ENCODE measurements at places on chromosomes 13 and 19.

DNA sequence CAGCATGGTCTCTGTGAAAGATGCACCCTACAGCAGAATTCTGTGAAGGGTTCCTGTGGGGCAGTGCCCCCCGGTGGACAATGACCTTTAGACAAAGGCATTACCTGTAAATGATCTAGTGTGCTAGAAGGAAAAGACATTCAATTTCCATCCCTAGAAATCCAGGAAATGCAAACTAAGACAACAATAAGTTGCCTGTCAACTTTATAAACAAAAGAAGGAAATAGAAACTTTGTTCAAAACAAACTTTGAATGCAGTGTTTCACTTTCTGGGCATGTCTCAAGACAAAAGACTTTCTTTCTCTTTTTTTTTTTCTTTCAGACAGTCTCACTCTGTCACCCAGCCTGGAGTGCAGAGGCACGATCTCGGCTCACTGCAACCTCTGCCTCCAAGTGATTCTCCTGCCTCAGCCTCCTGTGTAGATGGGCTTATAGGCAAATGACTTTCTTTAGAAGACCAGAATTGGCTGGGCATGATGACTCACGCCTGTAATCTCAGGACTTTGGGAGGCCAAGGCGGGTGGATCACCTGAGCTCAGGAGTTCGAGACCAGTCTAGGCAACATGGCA, 15.5 kb downstream of the TEX101 start:
- DNase-seq: no peak

GRCh38 chr13:20826843-20827560, 53.2 kb upstream of the EEF1AKMT1 start:
- no peak for DNase-seq

- DNase-seq: no peak
Measured at GRCh38 chr19:29311191-29311790, 98.3 kb upstream of the UQCRFS1 start.

GRCh38 chr13:51714663-51715168, 89.2 kb downstream of the DHRS12 start:
- no peak for DNase-seq

GRCh38 chr13:19601749-19602725, 31.4 kb upstream of the MPHOSPH8 start:
- DNase-seq: peak; percentile 16

DNA sequence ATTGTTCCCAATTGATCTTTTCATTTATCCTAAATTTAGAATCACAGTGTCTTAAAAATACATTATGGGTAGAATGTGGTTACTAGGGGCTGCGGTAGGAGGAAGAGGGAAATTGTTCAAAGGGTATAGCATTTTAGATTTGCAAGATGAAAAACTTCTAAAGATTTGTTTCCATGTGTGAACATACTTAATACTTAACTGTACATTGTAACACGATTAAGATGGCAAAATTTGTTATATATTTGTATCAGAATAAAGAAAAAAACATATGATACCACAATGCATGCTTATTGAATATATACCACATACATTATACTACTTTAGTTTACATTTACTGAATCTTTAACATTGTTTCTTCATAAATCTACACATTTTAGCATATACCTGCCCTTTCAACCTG, 677.3 kb upstream of the PCDH20 start:
- no peak for DNase-seq

GRCh38 chr19:38715555-38715954, 28.7 kb downstream of the CAPN12 start:
- no peak for DNase-seq

DNA sequence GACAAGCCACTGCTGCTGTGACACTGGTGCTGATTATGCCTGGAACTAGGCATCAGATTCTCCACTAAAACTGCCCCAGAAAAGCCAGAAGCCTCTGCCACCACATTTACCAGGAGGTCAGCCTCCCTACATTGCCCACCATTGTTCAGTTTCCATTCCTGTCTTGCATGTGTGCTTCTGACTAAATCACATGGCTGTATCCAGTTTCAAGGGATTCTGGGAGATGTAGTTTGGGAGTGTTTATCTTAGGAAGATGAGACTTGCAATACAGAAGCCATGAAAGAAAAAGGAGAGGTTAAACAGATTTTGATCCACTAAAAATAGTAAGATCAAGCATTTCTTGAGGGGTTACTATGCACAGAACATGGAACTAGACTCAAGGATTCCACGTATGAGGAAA, 40.7 kb upstream of the SERPINE3 start:
- no peak for DNase-seq

- peak; percentile 65 for DNase-seq
Measured at GRCh38 chr19:47428177-47428894, 9.0 kb upstream of the MEIS3 start.

- no peak for DNase-seq
Measured at GRCh38 chr13:67469623-67470022, 239.5 kb upstream of the PCDH9 start.

DNA sequence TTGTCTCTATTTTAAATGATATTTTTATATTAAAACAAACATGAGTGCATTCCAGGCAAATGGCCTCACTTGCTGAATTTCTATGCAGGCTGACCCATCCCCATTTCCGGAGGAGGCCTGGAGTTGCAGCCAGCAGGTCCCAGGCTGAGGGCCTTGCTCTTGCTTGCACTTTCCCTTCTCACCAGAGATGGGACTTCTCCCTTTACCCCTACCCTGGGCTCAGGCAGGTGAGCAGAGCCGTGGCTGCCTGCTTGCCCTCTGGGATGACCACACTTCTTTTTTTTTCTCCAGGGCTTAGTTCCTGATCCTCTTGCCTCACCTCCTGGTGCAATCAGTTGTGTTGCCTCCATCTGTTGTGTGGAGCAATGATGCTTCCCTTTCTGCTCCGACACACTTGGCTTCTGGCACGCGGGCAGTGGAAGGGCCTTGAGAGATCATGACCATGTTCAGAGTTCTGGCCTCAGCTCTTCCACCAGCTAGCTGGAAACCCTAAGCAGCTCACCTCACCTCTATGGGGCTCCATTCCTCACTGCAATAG, 11.1 kb upstream of the OLFM4 start:
- DNase-seq: no peak

- no peak for DNase-seq
Measured at GRCh38 chr13:30429235-30429634, 6.9 kb downstream of the UBE2L5 start.

- no peak for DNase-seq
Measured at GRCh38 chr19:43452582-43452981, 12.8 kb downstream of the LYPD3 start.

- DNase-seq: no peak
Measured at GRCh38 chr13:100434010-100434763, 154.4 kb downstream of the GGACT start.

- no peak for DNase-seq
Measured at GRCh38 chr13:30033681-30034457, 183.5 kb upstream of the UBL3 start.

GRCh38 chr19:1011831-1012333, 9.0 kb downstream of the TMEM259 start:
- DNase-seq: no peak

DNA sequence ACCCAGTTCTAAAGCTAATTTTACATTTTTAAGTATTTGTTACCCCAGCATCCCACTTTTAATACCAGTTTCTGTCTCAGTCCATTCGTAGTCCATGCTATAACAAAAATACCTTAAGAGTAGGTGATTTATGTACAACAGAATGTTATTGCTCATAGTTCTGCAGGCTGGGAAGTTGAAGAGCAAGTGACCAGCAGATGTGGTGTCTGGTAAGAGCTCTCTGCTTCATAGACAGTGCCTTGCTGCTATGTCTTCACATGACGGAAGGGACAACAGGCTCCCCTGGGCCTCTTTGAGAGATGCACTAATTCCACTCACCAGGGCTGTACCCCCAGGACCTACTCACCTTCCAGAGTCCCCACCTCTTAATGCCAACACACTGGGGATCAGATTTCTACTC, 96.6 kb downstream of the COL4A2 start:
- no peak for DNase-seq

DNA sequence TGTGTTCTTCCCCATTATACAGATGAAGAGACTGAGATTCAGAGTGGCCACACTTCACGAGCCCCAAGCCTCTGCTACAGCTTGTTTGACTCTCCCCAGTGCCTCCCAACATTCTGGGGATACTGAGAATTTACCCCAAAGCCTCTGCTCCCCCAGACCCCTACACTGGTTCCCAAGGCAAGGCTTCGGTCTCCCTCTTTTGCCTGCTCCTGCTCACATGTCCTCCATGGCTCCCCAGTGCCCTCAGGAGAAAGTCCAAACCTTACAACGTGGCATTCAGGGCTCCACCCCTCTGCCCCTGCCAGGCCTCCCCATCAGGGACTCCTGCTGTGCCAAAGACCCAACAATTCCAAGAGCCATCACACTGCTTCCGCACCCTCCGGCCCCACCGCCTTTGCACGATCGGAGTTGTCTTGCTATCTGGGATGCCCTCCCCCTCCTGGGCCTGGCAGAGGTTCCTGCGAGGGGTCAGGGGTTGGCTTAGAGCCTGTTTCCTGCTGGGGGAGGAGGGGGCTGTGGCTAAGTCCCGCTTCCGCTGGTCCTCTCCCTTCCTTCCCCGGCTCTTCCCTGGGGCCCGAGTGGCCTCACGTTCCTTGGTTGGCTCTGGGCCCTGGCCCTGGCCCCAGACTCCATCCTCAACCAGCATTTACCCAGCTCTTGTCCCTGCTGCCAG, 15.4 kb downstream of the GTPBP3 start:
- DNase-seq: no peak

GRCh38 chr19:43470288-43470687, 4.9 kb upstream of the LYPD3 start:
- DNase-seq: peak; percentile 32

DNA sequence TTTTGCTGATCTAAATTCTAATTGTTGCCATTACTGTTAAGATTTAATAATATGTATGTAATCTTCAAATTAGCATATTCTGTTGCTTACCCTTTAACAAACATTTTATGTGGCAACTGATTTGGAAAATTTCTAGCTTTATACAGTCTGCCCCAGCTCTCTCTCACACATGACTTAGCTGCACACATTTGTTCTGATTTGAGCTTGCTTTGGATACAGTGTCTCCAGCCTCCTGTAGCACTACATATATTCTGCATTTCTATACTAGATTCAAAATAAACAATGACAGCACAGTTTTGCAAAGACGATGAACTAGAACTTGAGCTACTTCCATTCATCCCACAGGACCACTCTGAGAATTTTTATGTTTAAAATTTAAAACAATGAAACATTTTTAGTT, 254.7 kb downstream of the DNAJC15 start:
- DNase-seq: no peak

- no peak for DNase-seq
Measured at GRCh38 chr13:31631071-31631470, 108.3 kb upstream of the RXFP2 start.

DNA sequence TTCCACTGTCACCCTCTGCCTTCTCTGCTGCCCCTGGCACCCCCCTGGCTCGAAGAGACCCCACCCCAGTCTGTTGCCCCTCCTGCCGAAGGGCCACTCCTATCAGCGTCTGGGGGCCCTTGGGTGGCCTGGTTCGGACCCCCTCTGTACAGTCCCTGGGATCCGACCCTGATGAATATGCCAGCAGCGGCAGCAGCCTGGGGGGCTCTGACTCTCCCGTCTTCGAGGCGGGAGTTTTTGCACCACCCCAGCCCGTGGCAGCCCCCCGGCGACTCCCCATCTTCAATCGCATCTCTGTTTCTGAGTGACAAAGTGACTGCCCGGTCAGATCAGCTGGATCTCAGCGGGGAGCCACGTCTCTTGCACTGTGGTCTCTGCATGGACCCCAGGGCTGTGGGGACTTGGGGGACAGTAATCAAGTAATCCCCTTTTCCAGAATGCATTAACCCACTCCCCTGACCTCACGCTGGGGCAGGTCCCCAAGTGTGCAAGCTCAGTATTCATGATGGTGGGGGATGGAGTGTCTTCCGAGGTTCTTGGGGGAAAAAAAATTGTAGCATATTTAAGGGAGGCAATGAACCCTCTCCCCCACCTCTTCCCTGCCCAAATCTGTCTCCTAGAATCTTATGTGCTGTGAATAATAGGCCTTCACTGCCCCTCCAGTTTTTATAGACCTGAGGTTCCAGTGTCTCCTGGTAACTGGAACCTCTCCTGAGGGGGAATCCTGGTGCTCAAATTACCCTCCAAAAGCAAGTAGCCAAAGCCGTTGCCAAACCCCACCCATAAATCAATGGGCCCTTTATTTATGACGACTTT, 2.0 kb downstream of the ZFP36 start:
- DNase-seq: no peak

DNA sequence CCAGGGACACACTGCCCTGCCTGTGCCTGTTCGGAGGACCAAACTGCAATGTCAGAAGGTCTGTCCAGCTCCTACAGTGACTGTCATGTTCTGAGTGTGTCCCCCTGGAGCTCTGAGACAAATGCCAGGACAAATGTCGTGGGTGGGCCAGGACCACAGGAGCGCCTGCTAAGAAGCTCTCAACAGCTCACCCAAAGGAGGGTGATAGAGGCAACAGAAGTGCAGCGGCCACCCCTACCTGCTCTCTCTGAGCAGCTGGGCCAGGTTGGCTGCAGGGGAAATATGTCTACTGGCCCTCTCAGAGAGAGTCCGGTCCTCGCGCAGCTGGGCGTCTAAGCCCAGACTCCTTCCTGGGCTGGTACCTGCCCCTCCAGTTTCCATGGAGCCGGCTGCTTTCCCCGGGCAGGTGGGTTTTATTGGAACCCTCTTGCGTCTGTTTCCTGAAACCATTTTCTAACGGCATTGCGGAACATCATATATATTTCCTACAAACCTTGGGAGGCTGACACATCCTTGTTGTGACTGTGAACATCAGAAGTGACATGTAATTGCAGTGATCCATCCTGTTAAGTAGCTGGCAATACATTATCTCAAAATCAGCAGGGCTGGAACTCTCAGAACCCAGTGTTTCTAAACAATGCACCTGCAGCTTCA, 78.1 kb downstream of the CHST8 start:
- no peak for DNase-seq

DNA sequence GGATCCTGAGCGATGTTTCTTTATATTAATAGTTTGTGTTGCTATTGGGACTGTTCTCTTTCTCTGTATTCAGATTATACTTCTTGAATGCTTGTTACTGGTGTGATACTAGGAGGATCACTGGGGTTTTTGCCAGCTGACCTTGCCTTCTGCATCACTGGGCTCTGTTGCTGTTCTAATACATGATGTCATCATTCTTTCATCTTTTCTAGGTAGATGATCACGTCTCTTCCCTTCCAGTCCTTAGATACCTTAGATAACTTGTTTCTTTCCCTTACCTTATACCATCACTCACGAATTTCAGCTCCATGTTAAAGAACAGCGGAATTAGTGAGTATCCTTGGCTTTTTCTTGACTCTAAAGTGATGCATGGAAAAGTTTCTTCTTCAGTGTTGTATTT, at the start of gene OR10H3:
TSS of gene OR10H3 (plus strand) at position 264 of the 400 bp plus-strand sequence. CDS start 3,408 bp downstream, outside the sequence.
- DNase-seq: no peak

GRCh38 chr19:1220976-1221903, 15.7 kb downstream of the STK11 start:
- DNase-seq: no peak
